Tibial artery (tissue), 4 donors: ENCODE measurements at places on chromosomes 12 and 14.
A peak's percentile ranks its signal among the peaks of the same experiment; 100 is the strongest.

GRCh38 chr12:68139001-68139400 is 20.5 kb downstream of the IFNG start:
- no peaks in the 10 kb centered on the region for H3K4me1 ChIP-seq
- DNase-seq: no peak
- H3K27ac ChIP-seq: no peak overlapping the region
- no peak overlapping the region for H3K4me3 ChIP-seq

DNA sequence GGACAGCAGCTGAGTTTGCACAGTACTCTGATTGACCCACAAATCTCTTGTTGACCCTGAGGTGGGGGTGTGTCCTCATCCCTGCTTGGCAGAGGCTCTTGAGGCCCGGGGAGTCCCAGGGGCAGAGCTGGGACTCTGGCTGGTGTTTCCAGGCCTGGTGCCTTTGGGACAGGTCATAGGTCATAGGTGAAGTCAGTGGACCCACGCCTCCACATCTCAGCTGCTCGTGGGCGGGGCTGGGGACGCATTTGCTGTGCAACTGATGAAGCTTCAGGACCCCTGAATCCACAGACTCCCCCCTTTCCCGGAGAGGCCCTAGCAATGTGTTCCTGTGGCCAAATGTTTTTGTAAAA is 408 bp upstream of the CACNA2D4 start:
- H3K27ac ChIP-seq: no peak overlapping the region
- no peak for DNase-seq
- H3K4me1 ChIP-seq: no peaks in the 10 kb centered on the region
- no peaks in the 10 kb centered on the region for H3K36me3 ChIP-seq
- peak overlapping the region; percentile 26 for H3K4me3 ChIP-seq

- H3K4me3 ChIP-seq: no peak overlapping the region
- peaks cover 11% of the 10 kb centered on the region for H3K36me3 ChIP-seq
- peaks cover 11% of the 10 kb centered on the region for H3K4me1 ChIP-seq
- no peak overlapping the region for H3K27ac ChIP-seq
Measured at GRCh38 chr12:63782466-63782865, 2.8 kb downstream of the RXYLT1 start.

GRCh38 chr14:55546212-55546874 is 33.7 kb upstream of the KTN1 start:
- no peaks in the 10 kb centered on the region for H3K36me3 ChIP-seq
- no peak for DNase-seq
- no peak overlapping the region for H3K4me3 ChIP-seq
- peaks cover 4% of the 10 kb centered on the region for H3K4me1 ChIP-seq
- no peak overlapping the region for H3K27ac ChIP-seq

- DNase-seq: no peak
- H3K27me3 ChIP-seq: no peaks in the 10 kb centered on the region
- no peaks in the 10 kb centered on the region for H3K4me1 ChIP-seq
- no peaks in the 10 kb centered on the region for H3K36me3 ChIP-seq
- no peak overlapping the region for H3K4me3 ChIP-seq
Measured at GRCh38 chr14:41806366-41806975, 199.8 kb downstream of the LRFN5 start.

GRCh38 chr14:48350971-48351370 is 675.6 kb upstream of the MDGA2 start:
- no peak for DNase-seq
- H3K4me1 ChIP-seq: no peaks in the 10 kb centered on the region
- H3K36me3 ChIP-seq: no peaks in the 10 kb centered on the region
- no peak overlapping the region for H3K27ac ChIP-seq
- no peak overlapping the region for H3K4me3 ChIP-seq
- no peaks in the 10 kb centered on the region for H3K27me3 ChIP-seq

GRCh38 chr12:65229441-65229840 is 49.0 kb upstream of the MSRB3 start:
- DNase-seq: no peak
- H3K36me3 ChIP-seq: peaks cover 7% of the 10 kb centered on the region
- no peaks in the 10 kb centered on the region for H3K27me3 ChIP-seq
- H3K4me1 ChIP-seq: no peaks in the 10 kb centered on the region
- H3K4me3 ChIP-seq: no peak overlapping the region

- H3K4me1 ChIP-seq: no peaks in the 10 kb centered on the region
- peak; percentile 22 for DNase-seq
- no peaks in the 10 kb centered on the region for H3K27me3 ChIP-seq
- H3K27ac ChIP-seq: no peak overlapping the region
Measured at GRCh38 chr12:100826323-100826722, 31.7 kb downstream of the ANO4 start.

- DNase-seq: no peak
- no peak overlapping the region for H3K27ac ChIP-seq
- no peaks in the 10 kb centered on the region for H3K36me3 ChIP-seq
- H3K4me1 ChIP-seq: no peaks in the 10 kb centered on the region
- H3K27me3 ChIP-seq: no peaks in the 10 kb centered on the region
Measured at GRCh38 chr14:89921346-89921745, 33.2 kb downstream of the EFCAB11 start.

- peaks cover 6% of the 10 kb centered on the region for H3K4me1 ChIP-seq
- no peak overlapping the region for H3K4me3 ChIP-seq
- H3K36me3 ChIP-seq: peaks cover 87% of the 10 kb centered on the region
- no peak for DNase-seq
- H3K27me3 ChIP-seq: no peaks in the 10 kb centered on the region
- no peak overlapping the region for H3K27ac ChIP-seq
Measured at GRCh38 chr12:27319409-27319808, 13.2 kb upstream of the BMAL2 start.

- H3K36me3 ChIP-seq: no peaks in the 10 kb centered on the region
- peaks cover 8% of the 10 kb centered on the region for H3K4me1 ChIP-seq
- no peak overlapping the region for H3K4me3 ChIP-seq
- H3K27ac ChIP-seq: no peak overlapping the region
- no peak for DNase-seq
Measured at GRCh38 chr12:65539023-65539422, 260.5 kb downstream of the MSRB3 start.

DNA sequence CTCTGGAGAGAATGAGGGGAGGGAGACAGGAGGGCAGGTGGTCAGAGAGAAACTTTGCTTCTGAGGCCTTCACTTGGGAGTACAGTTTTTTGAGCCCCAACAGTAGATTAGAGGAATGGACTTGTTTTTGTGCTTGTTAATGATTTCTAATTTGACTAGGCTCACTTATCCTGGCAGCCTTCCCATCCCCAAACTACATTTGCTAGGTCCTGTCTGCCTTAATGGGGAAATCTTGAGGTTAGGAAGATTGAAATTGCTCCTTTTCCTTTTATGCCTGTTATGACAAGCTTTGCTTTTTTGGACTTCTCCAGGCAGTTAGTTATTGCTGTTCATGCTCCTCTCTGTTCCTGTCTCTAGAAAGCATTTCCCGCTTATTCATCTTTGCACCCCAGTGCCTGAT is 37.7 kb downstream of the SYNE2 start:
- DNase-seq: no peak
- peaks cover 58% of the 10 kb centered on the region for H3K4me1 ChIP-seq
- no peaks in the 10 kb centered on the region for H3K27me3 ChIP-seq
- no peak overlapping the region for H3K4me3 ChIP-seq
- H3K27ac ChIP-seq: peak overlapping the region; percentile 73
- H3K36me3 ChIP-seq: no peaks in the 10 kb centered on the region

DNA sequence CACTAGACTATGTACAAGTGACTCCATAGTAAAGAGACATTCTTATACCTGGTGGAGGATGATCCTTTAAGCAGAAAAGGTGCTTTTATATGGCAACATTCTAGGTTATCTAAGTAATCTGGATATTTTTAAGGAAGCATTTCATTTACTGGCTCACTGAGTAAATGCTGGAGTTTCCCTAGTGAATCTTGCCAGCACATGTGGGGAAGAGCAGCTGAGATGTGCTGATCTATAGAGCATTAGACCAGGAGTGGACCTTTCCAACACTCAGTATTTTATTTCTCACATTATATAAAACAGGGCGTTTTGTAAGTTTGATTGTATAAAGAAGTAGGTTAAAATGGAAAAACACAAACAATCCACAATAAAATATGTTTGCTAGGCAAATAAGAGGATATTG is 478.5 kb downstream of the ATP23 start:
- no peaks in the 10 kb centered on the region for H3K27me3 ChIP-seq
- DNase-seq: no peak
- H3K4me3 ChIP-seq: no peak overlapping the region

GRCh38 chr12:11688379-11688778 is 38.9 kb downstream of the ETV6 start:
- peaks cover 64% of the 10 kb centered on the region for H3K4me1 ChIP-seq
- no peaks in the 10 kb centered on the region for H3K36me3 ChIP-seq
- H3K27ac ChIP-seq: peak overlapping the region; percentile 45
- H3K4me3 ChIP-seq: no peak overlapping the region
- DNase-seq: no peak
- no peaks in the 10 kb centered on the region for H3K27me3 ChIP-seq

- H3K27me3 ChIP-seq: no peaks in the 10 kb centered on the region
- no peak overlapping the region for H3K4me3 ChIP-seq
Measured at GRCh38 chr12:269191-269590, 6.6 kb upstream of the SLC6A13 start.

- H3K4me1 ChIP-seq: peaks cover 32% of the 10 kb centered on the region
- H3K27me3 ChIP-seq: no peaks in the 10 kb centered on the region
- H3K27ac ChIP-seq: peak overlapping the region; percentile 98
- peak overlapping the region; percentile 70 for H3K4me3 ChIP-seq
- DNase-seq: no peak
Measured at GRCh38 chr12:12562016-12562483, 613 bp downstream of the DUSP16 start.
